Fibroblast of skin of back (primary cell): ENCODE measurements at places on chromosomes 12 and 14.

- DNase-seq = no peak
These were observed 191.3 kb upstream of the MYL2 start for GRCh38 chr12:111111681-111112080.

DNA sequence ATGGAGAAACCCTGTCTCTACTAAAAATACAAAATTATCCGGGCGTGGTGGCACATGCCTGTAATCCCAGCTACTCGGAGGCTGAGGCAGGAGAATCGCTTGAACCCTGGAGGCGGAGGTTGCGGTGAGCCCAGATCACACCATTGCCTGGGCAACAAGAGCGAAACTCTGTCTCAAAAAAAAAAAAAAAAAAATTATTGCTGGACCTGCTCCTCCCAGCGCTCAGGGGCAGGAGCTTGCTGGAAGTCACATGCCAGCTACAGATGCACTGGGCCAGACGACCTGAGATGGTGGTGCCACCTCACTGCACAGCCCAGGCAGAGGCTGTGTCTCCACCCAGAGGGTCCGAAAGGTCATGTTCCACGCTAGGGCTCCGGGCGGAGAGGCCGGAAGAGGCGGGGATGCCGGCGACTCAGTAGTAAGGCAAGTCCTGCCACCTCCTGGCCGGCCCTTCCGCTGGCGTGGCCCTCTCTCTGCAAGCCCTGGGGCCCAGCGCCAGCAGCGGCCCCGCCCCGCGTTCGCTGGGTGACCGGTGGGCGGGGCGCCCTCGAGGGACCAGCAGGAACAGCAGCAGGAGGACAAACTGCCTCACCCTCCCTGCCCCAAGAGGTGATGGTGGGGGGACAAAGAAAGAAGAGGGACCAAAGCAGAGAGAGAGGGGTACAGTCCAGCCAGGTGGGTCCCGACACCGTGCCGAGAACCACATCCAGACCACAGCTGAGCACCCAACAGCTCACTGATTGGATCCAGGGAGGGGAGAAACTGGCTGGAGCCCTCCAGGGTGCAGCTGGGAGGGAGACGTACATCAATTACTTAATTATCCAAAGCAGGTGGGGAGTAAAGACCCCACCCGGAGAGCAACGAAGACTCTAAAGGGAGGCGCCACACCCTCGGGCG, 3.6 kb upstream of the RHOF start:
- peak; percentile 64 for DNase-seq

DNA sequence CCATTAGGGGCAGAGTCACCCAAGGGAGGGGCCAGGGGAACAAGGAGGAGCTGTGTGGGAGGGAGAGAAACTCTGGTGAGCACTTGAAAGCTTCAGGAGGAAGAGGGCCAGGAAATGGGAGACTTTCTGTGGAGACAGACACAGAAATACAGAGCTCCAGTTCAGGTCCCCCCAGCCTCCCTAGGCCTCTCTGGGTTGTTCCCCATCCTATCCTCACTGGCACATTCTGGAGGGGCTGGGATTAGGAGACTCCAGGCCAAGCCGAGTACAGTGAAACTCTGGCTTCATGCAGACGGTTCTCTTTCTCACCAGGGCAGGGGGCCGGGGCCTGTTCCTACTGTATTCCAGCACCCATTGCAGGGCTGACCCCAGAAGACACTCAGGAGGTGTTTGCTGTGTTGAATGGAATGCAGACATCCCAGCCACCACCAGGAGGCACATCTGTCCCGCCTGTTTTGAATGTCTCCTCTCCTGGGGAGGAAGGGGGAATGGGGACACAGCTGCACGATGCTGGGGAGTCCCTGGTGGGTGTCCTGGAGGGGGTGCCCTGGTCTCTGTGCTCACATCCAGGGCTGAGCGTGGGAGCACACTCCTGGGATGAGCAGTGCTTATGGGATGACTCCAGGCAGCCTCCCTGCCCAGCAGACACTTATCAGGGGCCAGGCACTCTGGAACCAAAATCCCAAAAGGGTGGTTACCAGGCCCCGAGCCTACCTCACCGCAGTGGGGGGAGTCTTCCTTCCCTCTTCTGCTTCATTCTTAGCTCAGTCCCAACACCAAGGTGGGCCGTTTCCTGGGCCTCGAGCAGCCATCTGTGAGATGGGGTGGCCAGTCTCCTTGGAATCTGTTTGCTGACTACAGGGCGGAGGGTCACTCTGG, 5.5 kb upstream of the KRT84 start:
- DNase-seq = peak; percentile 40

DNA sequence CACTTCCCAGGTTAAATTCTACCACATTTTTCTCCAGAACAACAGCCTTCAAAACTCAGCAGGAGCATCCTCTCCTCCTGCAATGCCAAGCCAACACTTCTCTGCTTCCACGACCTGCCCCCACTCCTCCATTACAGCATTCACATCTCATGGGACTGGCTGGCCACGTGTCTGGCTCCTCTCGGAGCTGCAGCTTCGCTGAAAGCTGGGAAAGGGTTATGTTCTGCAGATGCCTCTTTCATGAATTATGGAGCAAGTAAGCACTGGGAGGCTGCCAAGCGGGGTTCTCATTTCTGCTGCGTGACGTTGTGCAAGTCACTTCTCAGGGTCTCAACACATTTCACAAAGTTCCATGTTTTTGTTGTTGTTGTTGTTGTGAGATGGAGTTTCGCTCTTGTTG, 142.2 kb upstream of the RFLNA start:
- peak; percentile 54 for DNase-seq

- no peak for DNase-seq
These were observed 191.9 kb upstream of the DIO3 start for GRCh38 chr14:101369194-101369915.

DNA sequence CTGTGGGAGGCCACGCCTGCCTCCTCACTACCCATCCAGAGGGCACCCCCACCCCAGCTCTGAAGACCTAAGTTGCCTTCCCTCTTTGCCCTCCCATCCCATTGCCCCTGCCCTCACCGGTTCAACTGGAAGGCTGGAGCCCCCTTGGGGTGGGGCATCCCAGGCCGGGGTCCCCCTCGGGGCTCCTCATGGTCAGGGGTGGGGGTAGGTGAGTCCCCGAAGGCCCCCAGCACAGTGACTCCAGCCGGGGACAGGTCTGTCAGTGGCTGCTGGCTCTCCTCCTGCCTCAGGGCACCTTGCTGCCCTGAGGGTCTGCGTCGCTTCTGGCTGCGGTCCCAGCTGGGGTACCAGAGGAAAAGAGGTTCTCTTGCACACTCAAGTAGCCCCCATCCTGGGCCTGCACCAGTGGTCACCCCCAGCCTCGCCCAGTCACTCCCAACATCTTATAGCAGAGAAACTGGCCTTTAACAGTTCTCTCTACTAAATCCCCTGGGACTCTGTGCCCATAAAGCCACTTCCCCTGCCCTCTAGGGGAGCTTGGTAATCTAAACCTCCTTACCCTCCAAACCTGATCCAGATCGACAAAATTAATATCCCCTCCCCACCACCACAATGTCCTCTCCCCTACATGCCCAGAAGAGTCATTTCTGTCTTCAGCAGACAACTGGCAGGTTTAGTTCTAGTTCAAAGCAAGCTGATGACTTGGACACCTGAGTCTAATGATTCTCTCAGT, 5.1 kb downstream of the PIANP start:
- no peak for DNase-seq

DNA sequence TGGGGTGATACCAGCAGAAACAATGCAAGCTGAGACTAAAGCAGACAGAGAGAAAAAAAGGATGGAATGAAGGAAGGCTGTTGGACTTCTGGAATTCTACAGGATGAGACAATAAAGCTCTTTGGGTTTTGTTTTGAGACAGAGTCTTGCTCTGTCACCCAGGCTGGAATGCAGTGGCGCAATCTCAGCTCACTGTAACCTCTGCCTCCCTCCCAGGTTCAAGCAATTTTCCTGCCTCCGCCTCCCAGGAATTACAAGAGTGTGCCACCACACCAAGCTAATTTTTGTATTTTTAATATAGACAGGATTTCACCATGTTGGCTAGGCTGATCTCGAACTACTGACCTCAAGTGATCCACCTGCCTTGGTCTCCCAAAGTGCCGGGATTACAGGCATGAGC, 115.4 kb downstream of the EXOC5 start:
- DNase-seq = no peak

DNA sequence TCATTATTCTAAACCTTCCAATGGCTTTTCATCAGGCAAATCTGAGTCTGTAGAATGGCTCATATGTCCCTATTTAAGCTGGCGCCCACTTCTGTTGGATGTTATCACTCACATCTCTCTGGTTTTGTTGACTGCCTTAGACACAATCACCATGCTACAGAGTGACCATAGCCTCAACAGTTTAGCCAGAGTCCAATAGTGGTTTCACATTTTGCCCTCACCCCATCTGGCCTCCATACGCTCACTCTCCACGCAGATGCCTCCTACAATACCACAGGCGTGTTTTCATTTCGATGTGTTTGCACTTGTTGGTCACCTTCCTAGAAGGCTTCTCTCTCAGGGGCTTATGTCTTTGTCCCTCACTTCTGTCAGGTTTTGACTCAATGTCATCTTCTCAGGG, 3.4 kb downstream of the KLRB1 start:
- DNase-seq = no peak

DNA sequence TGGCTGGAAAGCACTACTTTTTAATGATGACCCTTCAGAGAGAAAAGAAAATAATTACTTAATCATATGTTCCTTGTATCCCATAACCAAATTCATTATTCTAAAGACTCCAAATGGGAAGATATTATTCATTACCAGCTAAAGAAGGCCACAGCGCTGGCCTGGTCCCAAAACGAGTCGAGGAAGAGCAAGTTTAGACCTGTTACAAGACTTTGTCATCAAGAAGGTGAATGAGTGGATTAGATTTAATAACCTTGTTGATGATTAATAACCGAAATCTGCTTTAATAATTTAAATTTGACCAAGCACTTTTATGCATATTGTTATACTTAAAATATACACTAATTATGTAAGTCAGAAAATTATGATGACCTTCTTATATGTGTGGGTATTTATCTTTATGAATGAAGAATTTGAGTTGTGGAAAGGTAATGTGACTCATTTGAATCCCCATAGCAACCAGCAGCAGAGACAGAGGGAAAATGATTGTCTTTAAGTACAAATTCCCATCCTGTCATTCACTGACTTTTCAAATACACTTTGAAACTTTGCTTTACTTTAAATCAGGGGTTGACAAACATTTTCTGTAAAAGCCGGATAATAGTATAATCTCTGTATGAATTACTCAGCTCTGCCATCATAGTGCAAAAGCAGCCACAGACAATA, 200.3 kb upstream of the NPAS3 start:
- DNase-seq = no peak

- no peak for DNase-seq
These were observed 2.0 kb downstream of the NFKBIA start for GRCh38 chr14:35402323-35403113.

DNA sequence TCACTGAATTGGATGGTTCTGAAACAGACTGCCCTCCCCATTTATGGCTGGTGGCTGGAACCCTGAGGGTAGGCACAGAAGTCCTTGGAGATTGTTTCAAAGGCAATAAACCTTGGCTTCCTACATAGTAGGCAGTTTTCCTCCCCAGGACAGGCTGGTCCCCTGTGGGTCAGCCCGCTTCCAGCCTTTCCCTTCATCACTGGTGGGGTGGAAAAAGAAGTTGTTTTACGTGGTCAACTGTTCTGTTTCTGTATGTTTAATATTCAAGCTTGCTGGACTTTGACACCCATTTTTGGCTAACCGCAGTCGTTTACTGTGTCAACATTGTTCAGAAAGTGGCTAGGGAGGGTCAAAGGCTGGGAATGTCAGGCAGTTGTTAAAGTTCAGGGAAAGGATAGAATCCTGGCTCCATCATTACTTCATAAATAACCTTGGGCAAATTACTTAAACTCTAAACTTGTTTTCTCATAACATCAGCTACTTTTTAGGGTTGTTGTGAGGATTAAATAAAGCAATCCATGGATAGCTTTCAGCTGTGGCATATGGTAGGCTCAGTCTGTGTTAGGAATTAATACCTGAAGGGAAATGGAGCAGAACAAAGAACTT, 2.4 kb downstream of the KLHDC2 start:
- DNase-seq = no peak
